Suprapubic skin (tissue), 4 donors: ENCODE measurements at places on chromosomes 11 and 22. TPM values are rescaled to one million over a fixed set of nuclear protein-coding genes. Genes with fewer than 3 reads are reported as not detected.
A peak's percentile ranks its signal among the peaks of the same experiment; 100 is the strongest.

DNA sequence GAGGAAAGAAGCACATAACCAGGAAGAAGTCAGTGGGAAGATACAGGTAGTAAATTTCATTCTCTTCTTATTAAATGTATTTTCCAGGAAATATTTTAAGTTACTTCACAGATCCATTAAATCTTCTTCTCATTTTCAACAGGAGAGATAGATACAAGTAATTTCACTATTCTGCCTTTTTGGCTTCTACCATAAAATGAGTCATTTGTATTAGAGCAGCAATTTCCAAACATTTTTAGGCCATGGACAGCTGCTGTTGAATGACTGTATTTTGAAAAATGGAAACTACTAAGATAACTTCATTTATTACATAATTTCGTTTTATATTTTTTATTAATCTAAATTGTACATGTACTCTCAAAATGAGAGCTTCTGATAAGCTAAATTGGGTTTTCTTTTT, 809.6 kb upstream of the API5 start:
- H3K36me3 ChIP-seq = no peaks in the 10 kb centered on the region
- DNase-seq = no peak
- no peaks in the 10 kb centered on the region for H3K27me3 ChIP-seq
- H3K27ac ChIP-seq = no peak overlapping the region
- H3K4me3 ChIP-seq = no peak overlapping the region

FZD4 gene
- total RNA-seq = 10.7 TPM

- H3K4me1 ChIP-seq = no peaks in the 10 kb centered on the region
- no peak overlapping the region for H3K27ac ChIP-seq
- H3K27me3 ChIP-seq = no peaks in the 10 kb centered on the region
- no peak for DNase-seq
- no peak overlapping the region for H3K4me3 ChIP-seq
Observed at GRCh38 chr11:92717240-92717639, 252.2 kb upstream of the MTNR1B start.

TPCN2 gene
- total RNA-seq = 30.3 TPM

- DNase-seq = no peak
- no peak overlapping the region for H3K4me3 ChIP-seq
- H3K36me3 ChIP-seq = no peaks in the 10 kb centered on the region
- peaks cover 42% of the 10 kb centered on the region for H3K4me1 ChIP-seq
- H3K27me3 ChIP-seq = no peaks in the 10 kb centered on the region
Observed at GRCh38 chr22:37184380-37184755, 3.7 kb downstream of the C1QTNF6 start.

DNA sequence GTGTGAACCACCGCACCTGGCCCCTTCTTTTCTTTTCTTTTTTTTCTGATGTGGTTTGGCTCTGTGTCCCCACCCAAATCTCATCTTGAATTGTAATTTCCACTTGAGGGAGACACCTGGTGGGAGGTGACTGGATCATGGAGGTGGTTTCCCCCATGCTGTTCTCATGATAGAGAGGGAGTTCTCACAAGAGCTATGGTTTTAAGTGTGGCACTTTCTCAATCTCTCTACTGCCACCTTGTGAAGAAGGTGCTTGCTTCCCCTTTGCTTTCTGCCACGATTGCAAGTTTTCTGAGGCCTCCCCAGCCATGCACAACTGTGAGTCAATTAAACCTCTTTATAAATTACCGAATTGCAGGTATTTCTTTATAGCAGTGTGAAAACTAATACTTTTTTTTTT, 4.9 kb upstream of the TCN2 start:
- no peaks in the 10 kb centered on the region for H3K36me3 ChIP-seq
- no peaks in the 10 kb centered on the region for H3K27me3 ChIP-seq
- H3K4me3 ChIP-seq = no peak overlapping the region
- DNase-seq = no peak
- peaks cover 17% of the 10 kb centered on the region for H3K4me1 ChIP-seq

DCHS1 gene
- 8.4 TPM for total RNA-seq

GRCh38 chr11:85281550-85281949, 345.6 kb downstream of the DLG2 start:
- no peaks in the 10 kb centered on the region for H3K36me3 ChIP-seq
- H3K4me3 ChIP-seq = no peak overlapping the region

MLC1 gene
- total RNA-seq = 0.49 TPM

DNA sequence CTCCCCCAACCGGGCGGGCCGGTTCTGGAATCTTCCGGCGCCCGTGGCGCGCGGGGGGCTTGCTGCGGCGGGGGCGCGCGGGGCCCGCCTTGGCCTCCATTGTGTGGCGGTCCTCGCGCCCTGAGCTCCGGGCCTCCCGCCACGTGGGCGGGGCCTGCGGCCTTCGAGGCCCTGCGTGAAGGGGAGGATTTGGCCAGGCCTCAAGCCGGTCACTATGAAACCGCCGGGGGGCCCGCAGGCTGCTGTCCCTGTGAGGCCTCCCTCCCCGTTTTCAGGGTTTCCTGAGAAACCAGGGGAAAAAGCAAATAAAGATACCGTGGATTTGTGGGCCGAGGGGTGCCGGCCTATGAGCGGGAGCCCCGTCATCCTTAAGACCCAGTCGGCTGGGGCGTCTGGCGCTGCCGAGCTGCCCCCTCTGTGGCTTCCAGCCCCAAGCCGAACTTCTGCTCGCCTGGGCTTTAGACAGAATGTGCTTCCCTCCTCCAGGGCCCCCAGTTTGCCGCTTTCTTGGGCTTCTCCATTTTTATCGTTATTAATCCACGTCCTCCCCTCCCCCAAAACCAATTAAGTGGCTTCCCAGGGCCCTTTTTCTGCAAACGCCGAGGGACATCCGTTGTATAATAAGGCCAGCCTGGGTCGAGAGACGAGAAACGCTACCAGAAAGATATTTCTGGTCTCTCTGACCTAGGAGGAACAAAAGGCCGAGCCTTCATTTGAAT, 602 bp downstream of the EWSR1 start:
- peak; percentile 83 for DNase-seq
- peak overlapping the region; percentile 99 for H3K27ac ChIP-seq
- H3K27me3 ChIP-seq = no peaks in the 10 kb centered on the region
- H3K4me3 ChIP-seq = peak overlapping the region; percentile 80

- H3K4me1 ChIP-seq = no peaks in the 10 kb centered on the region
- no peaks in the 10 kb centered on the region for H3K27me3 ChIP-seq
- no peak overlapping the region for H3K27ac ChIP-seq
- DNase-seq = no peak
- no peak overlapping the region for H3K4me3 ChIP-seq
Observed at GRCh38 chr11:106917973-106918372, 100.3 kb downstream of the GUCY1A2 start.

- no peak overlapping the region for H3K27ac ChIP-seq
- H3K36me3 ChIP-seq = no peaks in the 10 kb centered on the region
- H3K4me1 ChIP-seq = no peaks in the 10 kb centered on the region
- H3K27me3 ChIP-seq = no peaks in the 10 kb centered on the region
- no peak overlapping the region for H3K4me3 ChIP-seq
- no peak for DNase-seq
Observed at GRCh38 chr11:60375316-60375715, 3.0 kb upstream of the MS4A7 start.

DNA sequence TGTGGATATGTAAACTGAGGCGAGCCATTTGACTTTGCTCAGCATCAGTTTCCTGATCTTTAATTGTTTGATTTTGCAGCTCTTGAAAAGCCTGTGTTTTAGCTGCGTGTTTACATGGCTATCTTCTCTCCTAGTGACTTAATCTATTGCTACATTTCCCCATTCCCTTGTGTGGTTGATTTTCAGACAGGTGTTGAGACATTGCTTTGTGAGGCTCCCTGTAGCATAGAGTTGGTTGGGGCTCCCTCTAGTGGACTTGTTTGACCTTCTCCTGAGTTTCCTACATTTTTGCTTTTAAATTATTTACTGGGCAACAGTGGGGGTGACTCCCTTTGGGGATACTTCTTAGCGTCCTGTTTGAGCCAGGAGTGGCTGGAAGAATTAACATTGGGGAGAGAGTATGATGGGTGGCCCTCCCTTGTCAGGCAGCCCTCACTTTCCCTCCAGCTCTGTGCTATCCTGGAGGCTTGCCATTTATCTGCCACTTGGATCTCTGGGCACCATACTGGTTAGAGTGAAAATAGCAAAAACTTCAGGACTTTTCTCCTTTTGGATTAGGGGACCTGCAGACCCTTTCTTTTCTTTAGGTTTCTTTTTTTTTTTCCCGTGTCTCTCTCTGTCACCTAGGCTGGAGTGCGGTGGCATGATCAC, 9.2 kb upstream of the CBL start:
- no peaks in the 10 kb centered on the region for H3K27me3 ChIP-seq
- H3K36me3 ChIP-seq = no peaks in the 10 kb centered on the region
- H3K27ac ChIP-seq = no peak overlapping the region
- no peak overlapping the region for H3K4me3 ChIP-seq

DNA sequence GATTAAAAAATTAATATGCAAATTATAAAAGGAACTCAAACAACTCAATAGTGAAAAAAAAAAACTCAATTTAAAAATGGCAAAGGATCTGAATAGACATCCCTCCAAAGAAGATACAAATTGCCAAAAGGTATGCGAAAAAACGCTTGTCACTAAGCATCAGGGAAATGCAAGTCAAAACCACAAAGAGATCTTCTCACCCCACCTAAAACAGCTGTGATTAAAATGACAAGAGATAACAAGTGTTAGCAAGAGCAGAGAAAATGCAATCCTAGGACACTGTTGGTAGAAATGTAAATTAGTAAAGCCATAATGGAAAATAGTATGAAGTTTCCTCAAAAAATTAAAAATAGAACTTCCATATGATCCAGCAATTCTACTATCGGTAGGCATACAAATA, 166.3 kb upstream of the ZC3H12C start:
- no peak overlapping the region for H3K4me3 ChIP-seq
- no peak overlapping the region for H3K27ac ChIP-seq
- H3K4me1 ChIP-seq = no peaks in the 10 kb centered on the region
- no peak for DNase-seq
- no peaks in the 10 kb centered on the region for H3K36me3 ChIP-seq
